ENCODE measurements at places on chromosomes 2 and 18.

GRCh38 chr2:140565756-140566155 lies 1565.1 kb downstream of the LRP1B start:
- no peak for DNase-seq

- no peak for DNase-seq
These were observed 168.5 kb downstream of the TMEFF2 start for GRCh38 chr2:192026059-192026824.

DNA sequence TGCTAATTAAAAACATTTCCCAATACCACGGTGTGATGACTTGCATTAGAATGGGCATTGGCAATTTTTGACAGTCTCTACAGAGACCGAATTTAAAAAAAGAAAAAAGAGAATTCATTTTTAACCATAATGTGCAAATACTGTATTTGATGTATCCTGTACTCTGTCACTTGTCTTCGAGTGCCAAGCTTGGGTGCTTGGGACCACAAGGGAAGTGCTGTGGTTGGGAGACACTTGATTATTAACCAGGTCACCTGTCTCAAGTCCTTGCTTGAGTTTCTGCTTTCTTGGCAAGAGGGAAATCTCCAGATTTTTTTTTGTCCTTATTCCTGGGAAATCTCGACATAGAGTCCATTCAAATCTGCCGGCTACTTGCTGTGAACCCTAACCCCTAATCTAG lies 209.0 kb downstream of the MC4R start:
- no peak for DNase-seq

DNA sequence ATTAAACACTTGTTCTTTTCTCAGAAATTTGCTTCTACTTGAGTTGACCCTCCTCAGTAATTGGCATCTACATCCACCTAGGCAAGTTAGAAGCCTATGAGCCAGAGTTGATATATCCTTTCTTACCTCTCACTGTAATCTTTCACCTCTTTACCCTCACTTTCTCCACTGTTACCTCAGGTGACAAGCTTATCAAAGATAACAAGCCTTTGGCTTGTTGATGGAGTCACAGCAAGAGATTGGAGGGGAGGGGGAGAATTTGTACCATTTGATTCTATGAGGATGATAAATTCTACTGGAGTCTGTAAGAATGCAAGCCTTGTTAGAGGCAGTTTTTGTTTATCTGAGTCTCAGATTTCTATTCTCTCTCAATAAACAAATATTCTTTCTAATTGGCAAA lies 171.0 kb upstream of the CAVIN2 start:
- no peak for DNase-seq

DNA sequence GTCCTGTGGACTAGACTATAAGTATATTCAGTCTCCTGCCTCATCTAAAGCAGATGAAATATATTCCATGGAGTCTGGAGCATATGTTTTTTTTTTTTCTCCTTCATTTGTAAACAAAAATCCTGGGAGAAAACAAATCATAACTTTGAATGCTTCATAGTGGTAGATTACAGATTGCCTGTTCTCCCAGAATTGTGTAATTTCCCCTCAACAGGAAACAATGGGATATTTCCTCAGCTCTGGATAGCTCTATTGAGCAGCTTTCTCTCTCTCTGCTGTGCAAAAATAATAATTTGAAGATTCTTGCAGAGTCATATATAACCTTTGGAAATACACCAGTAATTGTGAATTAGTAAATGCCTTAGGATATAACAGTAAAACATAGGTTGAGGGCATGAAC lies 1406.6 kb upstream of the ACVR2A start:
- DNase-seq: no peak

DNA sequence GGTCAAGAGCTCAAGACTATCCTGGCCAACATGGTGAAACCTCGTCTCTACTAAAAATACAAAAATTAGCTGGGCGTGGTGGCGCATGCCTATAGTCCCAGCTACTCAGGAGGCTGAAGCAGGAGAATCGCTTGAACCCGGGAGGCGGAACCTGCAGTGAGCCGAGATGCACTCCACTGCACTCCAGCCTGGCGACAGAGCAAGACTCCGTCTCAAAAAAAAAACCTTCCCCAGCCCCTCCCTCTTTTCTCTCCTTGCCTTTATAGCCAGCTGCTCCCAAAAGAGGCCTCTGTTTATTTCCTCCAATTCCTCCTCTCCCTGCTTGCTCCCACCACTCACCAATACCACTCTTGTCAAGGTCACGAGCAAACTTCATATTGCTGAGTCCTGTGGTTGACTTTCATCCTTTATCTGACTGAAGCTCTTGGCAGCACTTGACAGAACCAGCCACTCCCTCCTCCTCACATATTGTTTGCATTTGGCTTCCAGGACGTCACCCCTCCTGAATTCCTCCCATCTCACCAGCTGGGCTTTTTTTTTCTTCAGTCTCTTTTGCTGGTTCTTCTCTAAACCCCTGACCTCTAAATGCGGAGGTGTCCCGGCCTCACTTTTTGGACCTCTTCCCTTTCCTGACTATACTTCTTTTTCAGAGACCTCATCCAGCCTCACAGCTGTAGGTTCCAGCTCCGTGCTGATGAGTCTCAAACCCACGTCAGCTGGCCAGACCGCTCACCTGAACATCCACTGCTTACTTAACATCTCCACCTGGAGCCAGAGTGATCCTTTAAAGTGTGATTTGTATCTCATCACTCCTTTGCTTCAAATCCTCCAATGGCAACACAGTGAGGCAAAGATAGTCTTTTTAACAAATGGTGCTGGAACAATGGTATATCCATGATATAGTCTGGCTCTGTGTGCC lies 84.6 kb upstream of the CAB39 start:
- DNase-seq: no peak

DNA sequence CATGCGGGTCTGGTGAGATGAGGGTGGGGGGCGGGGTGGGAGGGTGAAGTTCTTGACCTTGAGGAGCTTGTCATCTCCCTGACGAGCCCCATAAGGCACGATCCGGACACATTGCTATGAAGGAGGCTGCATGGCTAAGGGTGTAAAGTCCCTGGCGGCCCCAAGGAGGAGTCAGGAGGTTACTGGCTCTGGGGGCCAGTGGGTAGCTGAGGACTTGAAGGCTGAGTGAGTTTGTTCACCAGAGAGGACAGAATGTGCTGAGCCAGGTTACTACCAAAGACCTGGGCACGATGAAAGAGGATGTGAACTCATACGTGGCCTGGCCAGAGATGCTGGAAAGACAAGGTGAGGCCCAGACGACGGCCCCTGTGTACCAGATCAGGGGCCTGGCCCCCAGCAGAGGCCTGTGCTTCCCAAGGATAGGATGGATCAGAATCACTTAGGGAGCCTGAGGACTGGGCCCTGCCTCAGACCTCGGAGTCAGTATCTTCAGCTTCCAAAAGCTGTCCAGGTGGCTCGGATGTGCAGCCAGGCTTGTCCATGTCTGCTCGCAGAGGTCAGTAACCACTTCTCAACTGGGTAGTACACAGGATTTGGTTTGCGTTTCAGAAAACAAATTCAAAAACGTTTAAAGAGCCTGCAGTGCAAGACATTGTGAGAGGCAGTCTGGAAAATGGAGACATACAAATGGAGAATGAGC lies 110.9 kb downstream of the RNF144A start:
- no peak for DNase-seq

DNA sequence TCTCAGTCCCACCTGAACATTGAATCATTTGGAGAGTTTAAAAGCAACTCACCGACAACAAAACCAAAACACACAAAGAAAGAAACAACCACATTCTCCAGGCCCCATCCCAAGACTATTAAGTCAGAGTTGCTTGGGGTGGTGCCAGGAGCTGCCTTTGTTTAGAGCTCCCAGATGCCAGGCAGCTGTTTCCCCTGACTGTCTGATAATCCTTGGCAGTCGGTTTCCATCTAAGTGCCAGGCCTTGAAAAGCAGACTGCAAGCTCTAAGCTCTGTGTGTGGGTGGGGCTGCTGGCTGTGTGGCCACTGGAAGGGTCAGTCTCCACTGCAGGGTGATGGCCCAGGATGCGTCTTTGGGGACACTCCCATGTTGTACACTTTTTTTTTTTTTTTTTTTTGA lies 255.3 kb upstream of the AGAP1 start:
- DNase-seq: no peak

- no peak for DNase-seq
These were observed 46.9 kb upstream of the CNGA3 start for GRCh38 chr2:98299211-98299905.

DNA sequence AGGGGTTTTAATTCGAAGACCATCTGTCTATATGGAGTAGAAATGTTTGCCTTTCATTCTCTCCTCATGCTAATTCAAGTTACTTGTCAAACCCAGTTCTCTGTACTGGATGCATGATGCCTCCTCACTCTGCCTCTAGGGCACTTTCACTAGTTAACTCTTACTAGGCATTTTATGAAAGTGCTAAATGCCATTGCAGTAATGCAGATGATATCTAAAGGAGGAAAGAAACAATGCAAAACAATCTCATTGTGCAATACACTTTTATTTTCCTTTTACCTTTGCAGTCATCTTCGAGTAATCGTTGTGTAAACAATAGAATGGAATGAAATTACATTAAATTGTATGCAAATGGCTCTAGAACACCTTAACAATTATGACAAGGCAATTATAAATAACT lies 293.6 kb downstream of the STK39 start:
- no peak for DNase-seq

GRCh38 chr2:67669766-67670165 lies 272.6 kb downstream of the ETAA1 start:
- DNase-seq: no peak

DNA sequence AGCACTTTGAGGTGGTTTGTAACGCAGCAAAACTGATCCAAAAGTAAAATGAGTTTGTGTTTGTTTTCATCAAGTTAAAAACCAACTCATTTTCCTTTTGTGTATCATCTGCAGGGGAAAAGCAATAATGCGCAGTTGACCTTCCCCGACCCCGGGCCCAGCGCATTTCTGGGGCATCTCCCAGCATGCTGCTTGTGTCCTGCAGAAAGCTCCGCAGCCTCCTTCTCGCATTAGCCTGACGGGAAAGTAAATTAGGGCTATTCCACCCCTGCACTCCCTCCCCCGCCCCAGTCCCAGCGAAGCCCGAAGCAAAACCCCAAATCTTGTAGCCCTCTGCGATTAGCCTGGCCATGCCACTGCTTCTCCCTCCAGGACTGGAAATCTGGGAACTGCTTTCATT lies 82.0 kb upstream of the PPM1B start:
- no peak for DNase-seq

DNA sequence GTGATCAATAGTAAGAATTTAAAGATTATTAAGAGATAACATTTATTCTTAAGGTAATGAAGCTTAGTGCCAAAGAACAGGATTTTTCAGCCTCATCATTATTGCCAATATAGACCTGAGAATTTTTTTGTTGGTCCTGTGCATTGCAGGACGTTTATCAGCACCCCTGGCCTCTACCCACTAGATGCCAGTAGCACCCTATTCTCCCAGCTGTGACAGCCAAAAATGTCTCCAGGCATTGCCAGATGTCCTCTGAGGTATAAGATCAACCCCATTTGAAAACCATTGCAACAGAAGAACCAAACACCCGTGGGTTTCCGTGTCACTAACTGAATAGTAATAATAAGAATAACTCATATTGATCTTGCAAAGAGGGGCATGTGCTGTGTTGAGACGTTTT lies 700.0 kb upstream of the SOX11 start:
- no peak for DNase-seq

Measured in upper lobe of right lung (tissue), 1 donor.